ENCODE measurements at places on chromosomes 4 and X. TPM values are rescaled to one million over a fixed set of nuclear protein-coding genes. Genes with fewer than 3 reads are reported as not detected.

HMX1 gene
- not detected for total RNA-seq

C4orf50 gene
- total RNA-seq = under 0.01 TPM

NPY5R gene
- total RNA-seq = 7.2 TPM

SLC25A31 gene
- total RNA-seq = not detected

Measured in subcutaneous adipose tissue (tissue), 4 donors.